ENCODE measurements at places on chromosomes 2 and 18.

DNA sequence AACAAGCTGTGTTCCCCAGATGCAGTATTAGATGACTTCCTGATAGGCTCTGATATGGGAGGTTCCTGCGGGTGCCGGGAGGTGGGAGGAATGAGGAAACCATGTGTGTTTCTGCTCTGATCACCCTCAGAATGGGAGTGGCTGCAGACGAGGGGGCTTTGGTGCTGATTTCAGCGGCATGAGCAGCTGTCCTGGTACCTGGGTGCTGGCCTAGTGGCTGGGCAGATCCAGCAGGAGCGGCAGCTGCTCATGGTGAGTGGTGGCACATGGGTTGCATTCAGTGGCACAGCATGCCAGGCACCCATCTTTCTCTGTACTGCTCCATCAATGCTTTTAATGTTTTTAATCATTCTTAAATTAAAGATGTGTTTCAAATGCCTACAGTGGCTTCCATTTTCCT lies 177.2 kb upstream of the NETO1 start:
- H3K4me3 ChIP-seq = no peak overlapping the region
- H3K27ac ChIP-seq = no peak overlapping the region
- H3K27me3 ChIP-seq = no peaks in the 10 kb centered on the region
- DNase-seq = no peak
- H3K36me3 ChIP-seq = no peaks in the 10 kb centered on the region

- no peak for DNase-seq
- no peaks in the 10 kb centered on the region for H3K4me1 ChIP-seq
- no peak overlapping the region for H3K4me3 ChIP-seq
- H3K27ac ChIP-seq = no peak overlapping the region
- no peaks in the 10 kb centered on the region for H3K27me3 ChIP-seq
- no peaks in the 10 kb centered on the region for H3K36me3 ChIP-seq
Measured at GRCh38 chr2:112787729-112788393, 3.6 kb upstream of the IL1A start.

- no peak overlapping the region for H3K4me3 ChIP-seq
- H3K27ac ChIP-seq = peak overlapping the region; percentile 35
- no peaks in the 10 kb centered on the region for H3K27me3 ChIP-seq
- H3K36me3 ChIP-seq = no peaks in the 10 kb centered on the region
- no peak for DNase-seq
Measured at GRCh38 chr18:13221869-13222855, 3.6 kb downstream of the LDLRAD4 start.

DNA sequence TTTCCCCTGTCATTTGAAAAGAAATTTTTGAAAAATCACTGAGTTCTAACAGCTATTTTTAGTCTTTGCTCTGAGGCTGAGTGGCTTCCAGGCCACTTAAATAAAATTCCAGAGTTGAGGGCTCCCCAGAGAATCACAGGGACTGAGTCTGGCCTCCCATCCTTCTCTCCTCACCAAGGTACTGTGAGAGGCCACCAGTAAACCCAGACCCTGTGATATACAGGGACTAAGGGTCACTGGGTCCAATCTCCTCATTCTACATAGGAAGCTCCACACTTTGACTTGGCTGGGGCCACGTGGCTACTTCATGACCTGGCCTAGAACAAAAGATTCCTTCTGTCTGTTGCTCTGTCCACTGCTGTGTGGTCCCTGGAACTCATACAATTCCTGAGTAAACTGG lies 123.2 kb upstream of the CDCA7 start:
- H3K4me3 ChIP-seq = no peak overlapping the region
- no peak for DNase-seq
- H3K27ac ChIP-seq = peak overlapping the region; percentile 63
- H3K36me3 ChIP-seq = peaks cover 2% of the 10 kb centered on the region
- no peaks in the 10 kb centered on the region for H3K27me3 ChIP-seq

DNA sequence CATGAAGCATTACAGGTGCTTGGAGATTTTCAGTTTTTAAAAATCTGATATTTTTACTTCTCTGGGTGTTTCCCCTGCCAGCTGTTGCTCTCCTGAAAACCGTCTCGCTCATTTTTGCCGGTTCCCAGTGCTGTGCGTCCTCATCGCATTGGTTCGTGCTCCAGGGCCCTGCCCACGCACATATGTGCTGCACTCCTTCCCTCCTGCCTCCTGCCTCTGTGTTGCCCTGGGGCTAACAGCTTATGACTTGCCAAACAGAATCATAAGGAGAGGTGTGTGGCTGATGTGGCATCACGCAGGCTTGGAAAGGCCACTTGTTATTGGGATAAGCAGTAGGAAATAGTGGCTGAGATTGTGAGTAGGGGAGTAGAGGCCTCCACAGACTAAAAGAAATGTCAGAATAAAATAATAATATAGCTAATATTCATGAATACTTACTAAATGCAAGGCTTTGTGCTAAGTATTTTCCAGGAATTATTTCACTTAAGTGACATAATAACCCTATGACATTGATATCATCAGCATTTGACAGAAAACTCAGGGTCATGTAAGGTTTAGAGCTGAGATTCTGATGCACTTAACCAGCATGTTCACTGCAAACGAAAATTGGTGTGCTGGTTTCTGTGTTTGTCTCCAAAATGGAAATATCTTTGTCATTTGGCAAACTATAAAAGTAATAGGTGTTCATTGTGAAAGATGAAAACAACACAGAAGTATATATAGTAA lies 53.5 kb downstream of the SLC4A1AP start:
- no peak overlapping the region for H3K27ac ChIP-seq
- no peaks in the 10 kb centered on the region for H3K27me3 ChIP-seq
- no peaks in the 10 kb centered on the region for H3K36me3 ChIP-seq
- no peak overlapping the region for H3K4me3 ChIP-seq
- DNase-seq = no peak

- H3K27ac ChIP-seq = peak overlapping the region; percentile 55
- H3K4me3 ChIP-seq = no peak overlapping the region
- H3K4me1 ChIP-seq = peaks cover 3% of the 10 kb centered on the region
- DNase-seq = no peak
- H3K36me3 ChIP-seq = no peaks in the 10 kb centered on the region
Measured at GRCh38 chr2:69177063-69177771, 164.2 kb downstream of the ANTXR1 start.

GRCh38 chr18:54149078-54149697 lies 75.3 kb downstream of the MBD2 start:
- H3K36me3 ChIP-seq = peaks cover 11% of the 10 kb centered on the region
- no peaks in the 10 kb centered on the region for H3K4me1 ChIP-seq
- H3K27me3 ChIP-seq = no peaks in the 10 kb centered on the region
- H3K4me3 ChIP-seq = no peak overlapping the region
- H3K27ac ChIP-seq = no peak overlapping the region
- no peak for DNase-seq

DNA sequence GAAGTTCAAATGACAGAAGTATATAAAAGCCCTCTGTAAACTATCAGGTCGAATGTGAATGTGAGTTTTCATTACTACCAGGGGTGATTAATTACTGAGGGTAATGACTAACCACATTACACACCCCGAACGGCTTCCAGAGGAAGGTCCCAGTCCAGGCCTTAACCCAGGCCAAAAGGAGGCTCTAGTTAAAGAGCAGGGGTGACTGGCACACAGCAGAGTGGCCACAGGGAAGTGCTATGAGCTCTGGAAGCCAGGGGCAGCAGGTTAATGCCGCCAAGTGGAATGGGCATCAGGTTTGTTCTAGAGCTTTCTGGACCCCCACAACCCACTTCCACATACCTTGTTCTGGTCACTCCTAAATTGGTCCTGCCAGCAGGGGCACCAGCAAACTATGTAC lies 87.7 kb downstream of the BCL11A start:
- H3K4me3 ChIP-seq = no peak overlapping the region
- H3K4me1 ChIP-seq = no peaks in the 10 kb centered on the region
- no peak overlapping the region for H3K27ac ChIP-seq
- no peaks in the 10 kb centered on the region for H3K27me3 ChIP-seq
- H3K36me3 ChIP-seq = no peaks in the 10 kb centered on the region

GRCh38 chr2:43262951-43263350 lies 36.5 kb upstream of the ZFP36L2 start:
- H3K36me3 ChIP-seq = no peaks in the 10 kb centered on the region
- no peaks in the 10 kb centered on the region for H3K27me3 ChIP-seq
- DNase-seq = no peak
- H3K4me3 ChIP-seq = no peak overlapping the region
- H3K4me1 ChIP-seq = peaks cover 12% of the 10 kb centered on the region
- H3K27ac ChIP-seq = no peak overlapping the region

- no peak for DNase-seq
- no peak overlapping the region for H3K27ac ChIP-seq
- H3K27me3 ChIP-seq = no peaks in the 10 kb centered on the region
- H3K36me3 ChIP-seq = no peaks in the 10 kb centered on the region
- H3K4me1 ChIP-seq = no peaks in the 10 kb centered on the region
Measured at GRCh38 chr2:69720404-69720803, 21.5 kb upstream of the ANXA4 start.

DNA sequence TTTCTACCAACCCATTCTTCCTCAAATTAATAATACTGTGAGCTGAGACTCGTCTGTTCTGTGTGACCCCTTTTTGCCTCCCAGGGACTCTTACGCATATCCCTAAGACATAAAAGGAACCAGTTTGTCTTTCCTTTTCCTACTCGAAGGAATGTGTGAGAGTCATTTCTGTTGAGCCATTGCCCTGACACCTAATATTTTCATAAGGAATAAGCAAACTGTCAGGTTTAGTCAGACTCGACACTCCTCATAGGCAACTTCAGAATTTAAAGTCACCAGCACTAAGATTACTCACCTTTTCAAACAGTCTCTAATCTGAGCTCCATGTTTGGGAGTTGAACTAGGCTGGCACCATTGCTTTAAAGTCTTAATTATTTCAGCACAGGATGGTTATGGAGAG lies 305.5 kb downstream of the IKZF2 start:
- no peak for DNase-seq
- H3K36me3 ChIP-seq = no peaks in the 10 kb centered on the region
- H3K27ac ChIP-seq = no peak overlapping the region
- no peaks in the 10 kb centered on the region for H3K4me1 ChIP-seq
- no peaks in the 10 kb centered on the region for H3K27me3 ChIP-seq
- H3K4me3 ChIP-seq = no peak overlapping the region

GRCh38 chr18:45014047-45014501 lies 333.4 kb downstream of the SETBP1 start:
- H3K4me1 ChIP-seq = peaks cover 8% of the 10 kb centered on the region
- no peaks in the 10 kb centered on the region for H3K36me3 ChIP-seq
- H3K27me3 ChIP-seq = no peaks in the 10 kb centered on the region
- DNase-seq = no peak

- H3K4me3 ChIP-seq = no peak overlapping the region
- H3K4me1 ChIP-seq = no peaks in the 10 kb centered on the region
- DNase-seq = no peak
- no peaks in the 10 kb centered on the region for H3K27me3 ChIP-seq
Measured at GRCh38 chr2:29106980-29107388, 8.2 kb upstream of the CLIP4 start.

GRCh38 chr2:88099798-88100488 lies 27.9 kb downstream of the FABP1 start:
- peaks cover 13% of the 10 kb centered on the region for H3K4me1 ChIP-seq
- no peaks in the 10 kb centered on the region for H3K27me3 ChIP-seq
- no peaks in the 10 kb centered on the region for H3K36me3 ChIP-seq
- no peak for DNase-seq
- no peak overlapping the region for H3K4me3 ChIP-seq

DNA sequence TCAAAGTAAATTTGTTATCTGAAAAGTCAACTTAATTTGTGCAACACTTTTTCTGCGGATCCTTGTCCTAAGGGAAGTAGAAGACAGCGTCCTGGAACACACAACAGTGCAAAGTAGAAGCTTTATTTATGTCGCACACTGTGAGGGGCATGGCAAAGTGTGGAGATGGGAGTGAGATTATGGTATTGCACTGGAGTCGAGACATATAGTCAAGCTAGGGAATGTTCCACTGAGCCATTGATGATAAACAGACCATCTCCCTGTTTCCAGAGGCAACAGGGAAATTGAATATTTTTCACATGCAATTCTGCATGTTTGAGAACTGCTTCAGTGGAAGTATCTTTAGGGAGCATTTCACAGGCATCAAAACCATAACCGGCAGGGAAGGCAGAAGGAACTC lies 46.2 kb downstream of the LRRTM1 start:
- no peaks in the 10 kb centered on the region for H3K36me3 ChIP-seq
- no peak overlapping the region for H3K4me3 ChIP-seq
- H3K27ac ChIP-seq = no peak overlapping the region
- DNase-seq = no peak
- no peaks in the 10 kb centered on the region for H3K27me3 ChIP-seq

DNA sequence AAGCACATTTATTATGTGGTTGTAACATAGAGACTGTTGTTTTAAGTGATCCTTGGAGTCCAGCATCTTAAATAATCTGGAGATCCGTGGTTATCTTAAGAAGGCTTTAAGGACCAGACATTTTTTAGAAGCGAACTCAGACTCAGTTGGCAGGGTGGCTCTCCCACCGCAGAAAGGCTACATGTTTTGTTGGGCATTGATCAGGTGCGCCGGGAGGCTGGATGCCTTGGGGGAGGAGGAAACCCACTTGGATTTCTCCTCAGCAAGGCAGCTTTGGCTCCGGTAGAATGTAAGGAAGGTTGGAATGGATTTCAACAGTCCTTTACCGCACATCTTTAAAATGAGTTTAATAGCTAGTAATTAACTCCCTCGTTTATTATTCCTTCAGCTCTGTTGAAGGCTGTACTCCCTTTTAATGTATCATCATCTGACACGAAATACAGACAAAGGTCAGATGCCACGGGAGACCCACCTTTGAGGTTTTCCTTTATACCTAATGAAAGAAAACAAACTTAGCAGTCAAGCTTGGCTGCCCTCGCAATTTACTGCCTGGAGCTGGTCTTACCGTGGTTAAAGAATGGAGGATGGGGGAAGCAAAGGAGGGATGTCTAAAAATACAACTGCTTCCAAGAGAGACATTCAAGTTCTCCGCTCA lies 1.2 kb downstream of the TMEM200C start:
- H3K4me1 ChIP-seq = peaks cover 20% of the 10 kb centered on the region
- DNase-seq = no peak
- no peaks in the 10 kb centered on the region for H3K36me3 ChIP-seq

GRCh38 chr2:134436706-134437105 lies 182.8 kb downstream of the MGAT5 start:
- H3K27me3 ChIP-seq = no peaks in the 10 kb centered on the region
- H3K36me3 ChIP-seq = no peaks in the 10 kb centered on the region
- H3K4me3 ChIP-seq = no peak overlapping the region
- no peak overlapping the region for H3K27ac ChIP-seq

GRCh38 chr2:230412371-230412711 lies 3.7 kb upstream of the SP100 start:
- H3K27ac ChIP-seq = peak overlapping the region; percentile 96
- DNase-seq = no peak
- no peaks in the 10 kb centered on the region for H3K27me3 ChIP-seq
- no peaks in the 10 kb centered on the region for H3K36me3 ChIP-seq
- peaks cover 25% of the 10 kb centered on the region for H3K4me1 ChIP-seq
- H3K4me3 ChIP-seq = peak overlapping the region; percentile 67

DNA sequence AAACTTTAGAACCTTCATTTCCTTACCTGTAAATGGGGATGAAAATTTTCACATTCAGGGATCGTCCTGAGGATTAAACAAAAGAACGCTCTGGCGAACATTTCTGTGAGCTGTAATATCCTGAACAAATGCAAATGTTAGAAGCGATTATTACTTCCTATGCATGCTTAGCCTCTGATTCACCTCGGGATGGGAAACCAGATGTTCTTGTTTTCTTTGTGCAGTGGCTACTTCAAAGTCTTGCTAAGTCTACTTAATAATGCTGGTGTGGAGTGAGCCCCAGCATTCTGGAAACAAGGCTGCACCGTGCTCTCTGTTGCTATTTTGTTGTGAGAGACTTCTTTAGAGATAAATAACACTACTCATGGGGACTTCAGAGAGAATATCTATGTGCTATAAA lies 119.1 kb upstream of the PELI1 start:
- H3K27ac ChIP-seq = no peak overlapping the region
- no peak for DNase-seq

- H3K4me1 ChIP-seq = no peaks in the 10 kb centered on the region
- no peak overlapping the region for H3K27ac ChIP-seq
- no peak overlapping the region for H3K4me3 ChIP-seq
Measured at GRCh38 chr2:105929516-105929915, 184.8 kb downstream of the NCK2 start.
